ENCODE measurements at places on chromosomes 6 and 20.

DNA sequence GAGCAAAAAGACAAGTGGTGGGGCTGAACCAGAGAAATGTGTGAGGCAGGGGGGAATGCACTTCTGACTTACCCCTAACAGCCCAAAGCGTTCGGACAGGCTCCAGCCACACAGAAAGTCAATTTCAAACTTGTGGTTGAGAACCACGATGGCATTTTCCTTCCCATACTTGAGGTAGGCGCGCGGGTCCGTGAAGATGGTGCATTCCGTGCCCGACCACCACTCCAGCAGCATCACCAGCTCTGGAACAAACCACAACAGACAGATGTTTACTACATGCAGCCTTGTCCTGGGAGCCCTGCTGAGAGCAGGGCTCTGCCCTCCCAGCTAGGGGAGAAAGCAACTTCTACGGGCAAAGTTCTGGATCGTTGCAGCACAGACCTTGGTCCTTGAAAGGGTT lies 107.7 kb downstream of the AGPAT4 start:
- no peak for DNase-seq

DNA sequence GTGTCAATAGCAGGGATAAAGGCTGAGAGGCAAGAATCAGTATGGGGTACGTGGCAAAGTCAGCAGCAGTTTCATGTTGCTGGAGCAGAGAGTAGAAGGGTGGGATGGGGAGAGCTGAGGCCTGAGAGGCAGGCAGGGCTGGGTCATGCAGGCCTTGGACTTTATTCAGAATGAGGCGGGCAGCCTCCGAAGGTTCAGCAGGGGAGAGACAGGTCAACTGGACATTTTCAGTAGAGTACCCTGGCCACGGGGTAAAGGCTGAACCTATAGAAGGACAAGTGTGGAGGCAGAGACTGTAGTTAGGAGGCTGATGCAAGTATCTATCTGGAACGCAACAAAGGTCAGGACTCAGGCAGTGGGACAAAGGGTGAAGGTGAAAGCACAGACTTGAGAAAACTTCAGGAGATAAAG lies 13.7 kb downstream of the NOTCH4 start:
- no peak for DNase-seq

GRCh38 chr20:22425344-22426295 lies 158.8 kb downstream of the FOXA2 start:
- no peak for DNase-seq

DNA sequence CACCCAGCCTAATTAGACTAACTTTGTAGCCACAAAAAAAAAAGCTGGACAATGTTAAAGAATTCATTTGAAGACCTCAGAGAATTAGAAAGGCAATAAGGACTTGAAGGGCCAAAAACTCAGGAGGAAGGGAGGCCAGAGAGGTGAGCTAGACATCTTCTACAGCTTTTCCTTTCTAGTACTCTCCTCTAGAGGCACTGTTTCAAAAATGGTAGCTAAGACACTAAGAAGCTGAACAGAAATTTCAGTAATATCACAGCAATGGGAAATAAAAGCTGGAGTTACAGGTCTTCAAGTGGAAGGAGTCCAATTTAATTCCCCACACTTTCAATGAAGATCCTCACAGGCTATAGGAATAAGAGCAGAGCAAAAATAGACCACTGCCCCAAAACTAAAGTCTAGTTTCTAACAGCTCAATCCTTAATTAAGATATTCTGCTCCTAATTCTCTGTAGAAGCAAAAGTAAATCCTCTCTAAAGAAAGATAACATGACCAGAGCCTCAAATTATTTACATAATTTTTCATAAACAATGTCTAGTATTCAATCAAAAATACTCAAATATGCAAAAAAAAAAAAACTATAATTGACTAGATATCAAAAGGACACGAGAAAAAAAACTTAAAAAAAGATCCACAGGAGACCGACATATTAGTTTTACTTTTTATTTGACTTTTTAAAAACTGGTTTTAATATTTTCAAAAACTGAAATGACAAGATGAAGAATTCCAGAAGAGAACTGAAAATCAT lies 63.7 kb downstream of the RNGTT start:
- DNase-seq = no peak

DNA sequence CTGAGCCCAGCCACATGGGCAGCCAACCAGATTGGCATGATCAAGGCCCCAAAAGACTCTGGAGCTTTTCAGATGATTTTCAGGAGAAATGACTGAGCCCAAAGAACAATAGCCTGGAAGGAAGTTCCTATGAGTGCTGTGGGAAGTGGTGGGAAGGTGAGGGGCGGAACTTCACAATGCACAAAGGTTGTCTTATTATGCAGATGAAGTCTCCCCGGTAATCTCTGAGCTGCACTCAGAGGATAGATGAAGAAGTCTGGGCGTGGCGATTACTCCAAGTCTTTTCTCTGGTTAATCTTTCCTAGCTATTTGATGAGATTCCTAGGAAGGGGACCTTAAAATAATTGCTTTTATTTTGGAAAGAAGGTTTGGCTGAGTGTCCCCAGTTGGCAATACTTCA lies 36.9 kb downstream of the LBP start:
- no peak for DNase-seq

DNA sequence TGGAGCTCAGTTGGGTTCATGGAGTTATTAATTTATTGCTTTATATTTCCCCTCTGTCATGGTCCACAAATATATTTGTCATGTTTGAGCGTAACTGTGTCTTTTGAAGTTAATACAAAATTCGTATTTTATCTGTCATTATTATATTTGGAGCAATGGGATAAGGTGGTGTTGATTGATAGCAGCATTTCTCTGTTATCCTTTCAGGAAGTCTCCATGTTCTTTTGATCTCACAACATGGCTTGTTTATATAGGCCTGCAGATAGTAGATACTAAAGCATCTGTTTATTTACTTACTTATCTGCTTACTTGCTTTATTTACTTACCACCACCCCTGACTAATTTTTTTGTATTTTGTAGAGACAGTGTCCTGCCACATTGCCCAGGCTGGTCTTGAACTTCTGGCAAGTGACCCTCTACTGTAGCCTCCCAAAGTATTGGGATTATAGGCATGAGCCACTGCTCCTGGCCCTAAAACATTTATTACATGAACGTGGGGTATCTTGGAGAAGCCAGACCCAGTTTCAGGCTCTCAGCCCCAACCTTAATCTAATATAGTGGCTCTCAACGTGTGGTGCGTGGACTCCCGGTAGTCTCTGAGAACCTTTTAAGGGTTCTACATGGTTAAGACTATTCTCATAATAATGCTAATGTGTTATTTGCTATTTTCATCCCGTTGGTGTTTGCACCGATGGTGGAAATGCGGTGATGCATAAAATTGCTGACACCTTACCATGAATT lies 104.2 kb downstream of the NCOA3 start:
- DNase-seq = no peak

DNA sequence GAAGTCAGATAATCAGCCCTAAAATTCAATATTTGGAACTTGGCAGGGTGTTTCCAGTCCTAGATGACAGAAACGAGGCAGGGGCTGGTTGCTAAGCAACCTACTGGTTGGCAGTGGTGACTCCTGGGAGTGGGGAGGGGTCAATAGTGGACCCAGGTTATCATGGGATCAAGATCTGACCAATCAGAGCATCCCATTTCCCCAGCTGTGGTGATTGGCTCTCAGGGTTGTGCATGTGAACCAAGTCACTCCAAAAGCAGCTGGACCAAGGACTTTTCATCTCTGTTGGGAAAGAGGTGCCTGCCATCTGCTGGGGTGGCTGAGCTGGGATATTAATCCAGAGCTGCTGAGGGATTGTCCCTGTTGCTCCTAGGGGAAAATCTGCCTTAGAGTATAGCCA lies 253.4 kb downstream of the PREX1 start:
- no peak for DNase-seq

GRCh38 chr20:59996108-59996507 lies 37.9 kb downstream of the CDH26 start:
- no peak for DNase-seq

- DNase-seq = no peak
Observed at GRCh38 chr6:31031095-31031494, 20.8 kb downstream of the MUC22 start.

DNA sequence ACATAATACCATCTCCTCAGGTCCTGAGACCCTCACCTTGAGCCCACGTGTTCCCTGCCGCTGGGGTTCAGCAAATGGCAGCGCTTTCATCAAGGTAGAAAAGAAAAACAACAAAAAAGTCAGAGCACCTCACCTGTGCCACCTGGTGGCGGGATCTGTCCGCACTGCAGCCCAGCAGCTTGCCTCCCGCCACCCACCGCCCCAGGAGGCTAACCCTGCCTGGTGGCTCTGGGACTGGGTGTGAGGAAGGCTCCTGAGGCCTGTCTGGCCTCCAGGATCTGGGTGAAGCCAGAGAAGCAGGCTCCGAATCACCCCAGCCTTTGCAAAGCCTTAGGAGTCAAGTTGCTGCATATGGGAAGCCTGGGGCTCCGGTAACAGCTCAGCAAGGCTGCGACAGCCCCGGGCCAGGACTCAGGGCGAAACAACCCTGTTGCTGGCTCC lies 270.8 kb downstream of the BMP7 start:
- no peak for DNase-seq

DNA sequence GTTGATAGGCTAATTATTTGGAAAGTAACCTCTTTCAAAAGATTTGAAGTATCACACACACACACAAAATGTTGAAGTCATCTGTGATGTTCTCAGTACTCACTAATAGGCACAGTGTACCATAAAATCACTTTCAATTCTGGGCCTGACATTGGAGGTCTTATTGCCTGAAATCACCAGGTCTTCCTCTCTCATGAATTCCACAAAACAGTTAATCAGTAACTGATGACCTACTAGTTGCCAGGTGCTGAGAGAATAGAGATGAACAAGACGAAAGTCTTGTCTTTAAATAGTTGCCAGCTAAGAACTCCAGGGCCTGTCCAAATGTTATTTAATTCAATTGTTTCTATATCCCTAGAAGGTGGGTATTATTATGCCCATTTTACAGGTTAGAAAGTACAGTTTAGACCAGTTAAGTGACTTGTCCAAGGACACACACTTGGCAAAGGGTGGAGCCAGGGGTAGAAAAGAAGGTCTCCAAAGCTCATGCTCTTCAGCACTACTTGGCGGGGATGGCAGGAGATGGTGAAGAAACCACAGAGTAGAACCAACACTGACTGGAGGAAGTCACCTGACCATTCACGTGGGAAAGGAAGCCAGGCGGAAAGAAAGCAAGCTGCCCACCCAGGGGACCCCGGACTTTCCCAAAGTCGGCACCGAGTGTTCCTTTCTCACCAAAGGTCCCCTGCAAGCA lies 116.4 kb downstream of the KIF6 start:
- DNase-seq = no peak

DNA sequence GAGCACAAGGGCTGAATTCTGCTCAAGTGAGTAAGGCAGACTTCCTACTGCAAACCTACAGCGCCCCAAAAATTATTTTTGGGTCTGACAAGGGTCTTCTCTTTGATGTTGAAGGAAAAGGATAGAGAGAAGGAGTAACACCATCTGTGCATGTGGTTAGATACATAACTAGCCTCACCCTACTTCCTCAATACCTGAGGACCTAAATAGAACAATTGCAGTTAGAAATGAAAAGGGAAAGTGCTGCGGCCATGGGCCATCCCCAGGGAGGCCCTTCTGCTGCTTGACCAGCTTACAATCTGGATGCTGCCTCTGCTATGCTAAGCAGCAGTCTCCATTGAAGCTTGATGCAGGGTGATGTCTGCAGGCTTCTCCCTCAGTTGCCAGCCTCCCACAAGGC lies 63.2 kb upstream of the ARMH2 start:
- DNase-seq = no peak

DNA sequence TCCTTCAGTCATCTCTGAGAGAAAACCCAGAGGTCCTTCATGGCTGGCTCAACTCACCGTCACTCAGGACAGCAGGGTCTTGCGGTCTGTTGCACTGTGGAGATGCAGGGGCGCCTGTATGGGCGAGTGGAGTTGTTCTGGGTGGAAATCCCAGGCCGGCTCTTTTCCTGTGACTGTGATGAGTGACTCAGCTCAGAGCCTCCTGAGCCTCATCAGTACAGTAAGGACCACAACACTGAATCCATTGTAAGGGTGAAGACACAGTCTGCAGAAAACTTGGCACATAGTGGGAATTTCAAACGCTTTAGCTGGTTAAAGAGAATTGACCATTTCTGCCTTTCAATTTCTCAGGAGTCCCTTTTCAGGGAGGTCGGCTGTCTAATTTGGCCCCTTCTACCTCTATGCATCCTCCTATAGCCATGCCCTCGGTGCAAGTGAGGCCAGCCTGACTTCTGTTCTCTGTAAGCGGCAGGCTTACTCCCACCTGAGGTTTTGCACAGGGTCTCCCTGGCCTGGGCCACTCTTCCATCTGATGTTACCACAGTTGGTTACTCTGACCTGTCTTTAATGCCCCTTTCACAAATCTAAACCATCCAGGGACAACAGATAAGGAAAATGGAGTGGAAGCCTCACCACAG lies 35.5 kb upstream of the TBXT start:
- no peak for DNase-seq

- no peak for DNase-seq
Observed at GRCh38 chr6:83292900-83293843, 100.0 kb downstream of the RWDD2A start.

DNA sequence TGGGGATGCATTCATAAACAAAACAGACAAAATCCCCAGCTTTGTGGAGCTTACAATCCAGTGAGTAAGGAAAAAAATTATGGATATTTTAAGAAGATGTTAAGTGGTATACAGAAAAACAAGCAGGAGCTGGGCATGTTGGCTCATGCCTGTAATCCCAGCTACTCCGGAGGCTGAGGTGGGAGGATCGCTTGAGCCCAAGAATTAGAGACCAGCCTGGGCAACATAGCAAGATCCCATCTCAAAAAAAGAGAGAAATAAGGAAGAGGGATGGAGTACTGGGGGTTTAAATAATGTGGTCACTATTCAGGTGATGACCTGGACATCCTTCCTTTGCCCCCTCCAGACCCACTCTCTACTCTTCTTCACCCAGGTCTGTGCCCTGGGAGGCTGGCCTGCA lies 55.0 kb upstream of the MDGA1 start:
- no peak for DNase-seq

DNA sequence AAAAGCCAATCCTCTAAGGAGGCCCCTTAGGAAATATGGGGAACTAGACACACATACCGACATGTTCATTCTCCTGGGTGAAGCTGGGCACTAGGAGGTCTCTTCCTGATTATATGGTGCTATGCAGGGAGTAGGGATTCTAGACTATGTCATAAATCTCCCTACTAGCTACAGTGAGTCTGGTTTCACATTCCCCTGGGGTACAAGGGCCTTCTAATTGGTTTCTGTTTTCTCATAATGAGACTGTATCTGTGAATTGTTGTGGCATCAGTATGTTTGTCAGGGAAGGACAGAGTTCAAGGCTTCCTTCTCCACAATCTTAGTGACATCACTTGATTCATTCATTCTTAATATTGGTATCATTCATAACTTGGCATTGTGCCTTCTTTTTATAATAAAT lies 103.5 kb downstream of the TINAG start:
- DNase-seq = no peak

DNA sequence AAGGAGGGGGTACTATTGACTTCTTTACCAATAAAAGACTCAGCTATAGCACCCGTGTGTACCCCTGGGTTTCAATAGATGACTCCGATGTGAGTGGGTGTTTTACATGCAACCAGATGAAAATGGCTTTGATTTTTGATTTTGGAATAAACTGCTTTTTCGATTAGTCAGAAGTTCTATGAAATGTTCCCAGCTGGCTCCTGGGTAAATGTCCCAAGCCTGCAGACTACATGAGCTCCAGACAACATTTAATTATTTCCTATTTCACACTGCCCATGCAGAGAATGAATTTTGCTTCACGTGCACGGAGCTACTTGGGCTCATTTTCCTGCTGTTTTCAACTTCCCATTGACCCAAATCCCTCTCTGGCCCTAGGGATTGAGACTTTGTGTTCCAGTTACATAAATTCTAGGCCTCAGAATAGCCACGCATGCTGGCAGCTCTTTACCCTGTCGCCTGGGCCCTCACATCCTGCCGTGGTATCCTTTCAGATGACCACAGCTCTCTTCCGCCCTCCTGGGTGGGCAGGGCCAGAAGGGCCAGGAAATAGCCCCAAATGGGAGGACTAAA lies 59.7 kb downstream of the GPR6 start:
- DNase-seq = no peak
